CD4-positive, alpha-beta T cell treated with Interleukin-4 for 1 hour (primary cell): ENCODE measurements at places on chromosomes 7 and 10.

DNA sequence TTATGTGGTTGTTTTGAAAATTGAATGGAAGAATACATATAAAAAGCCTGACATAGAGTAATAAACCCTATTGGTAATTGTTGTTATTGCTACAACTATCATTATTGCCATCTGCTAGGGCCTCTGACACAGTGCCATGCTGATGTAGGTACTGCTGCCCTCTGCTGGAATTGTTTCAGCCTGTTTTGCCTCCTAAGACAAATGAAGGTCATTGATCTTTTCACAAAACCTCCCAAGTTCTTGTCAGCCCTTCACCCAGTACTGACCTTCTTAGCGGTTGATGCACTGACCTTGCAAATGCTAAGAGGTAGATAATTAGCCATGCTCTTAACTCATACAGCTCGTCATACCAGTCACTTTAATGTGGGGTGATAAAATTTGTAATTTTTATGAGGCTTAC is 975.2 kb downstream of the SORCS1 start:
- no peak for DNase-seq

- no peak for DNase-seq
Observed at GRCh38 chr7:12069757-12070156, 141.3 kb upstream of the TMEM106B start.

- no peak for DNase-seq
Observed at GRCh38 chr7:36667007-36667745, 57.1 kb downstream of the AOAH start.

DNA sequence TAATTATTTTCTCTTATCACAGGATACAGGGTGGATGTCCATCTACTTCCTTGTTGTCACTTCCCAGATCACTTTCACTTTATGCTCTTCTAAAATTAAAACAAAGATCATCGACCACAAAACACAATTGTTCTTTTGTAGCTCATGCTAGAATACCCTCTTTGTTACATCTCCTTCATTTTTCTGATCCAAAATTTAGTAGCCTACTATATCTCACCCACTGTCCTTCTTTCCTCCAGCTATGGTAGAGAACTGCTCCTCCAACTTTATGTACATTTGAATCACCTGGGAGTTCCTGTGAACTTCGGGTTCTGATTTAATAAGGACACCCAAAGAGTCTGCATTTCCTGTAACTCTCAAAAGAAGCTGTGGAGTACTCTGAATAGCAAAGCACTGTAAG is 1.2 kb upstream of the AHR start:
- DNase-seq, result no peak

GRCh38 chr10:58225654-58226053 is 42.0 kb downstream of the IPMK start:
- DNase-seq, result no peak
